ENCODE measurements at places on chromosomes 2 and 18. TPM values are rescaled to one million over a fixed set of nuclear protein-coding genes. Genes with fewer than 3 reads are reported as not detected.

Gene R3HDM1
- 64.0 TPM for total RNA-seq

Gene TRIM43
- total RNA-seq = not detected

Gene AAMP
- total RNA-seq = 90.2 TPM

Gene GPR55
- total RNA-seq = 0.29 TPM

- H3K36me3 ChIP-seq = no peaks in the 10 kb centered on the region
- H3K4me3 ChIP-seq = no peak overlapping the region
- no peaks in the 10 kb centered on the region for H3K4me1 ChIP-seq
Measured at GRCh38 chr2:149733936-149734685, 146.5 kb upstream of the MMADHC start.

- no peak for DNase-seq
- no peak overlapping the region for H3K27ac ChIP-seq
- peaks cover 5% of the 10 kb centered on the region for H3K27me3 ChIP-seq
- peaks cover 13% of the 10 kb centered on the region for H3K4me1 ChIP-seq
- H3K4me3 ChIP-seq = no peak overlapping the region
Measured at GRCh38 chr2:227592694-227593387, 5.9 kb upstream of the SCYGR2 start.

DNA sequence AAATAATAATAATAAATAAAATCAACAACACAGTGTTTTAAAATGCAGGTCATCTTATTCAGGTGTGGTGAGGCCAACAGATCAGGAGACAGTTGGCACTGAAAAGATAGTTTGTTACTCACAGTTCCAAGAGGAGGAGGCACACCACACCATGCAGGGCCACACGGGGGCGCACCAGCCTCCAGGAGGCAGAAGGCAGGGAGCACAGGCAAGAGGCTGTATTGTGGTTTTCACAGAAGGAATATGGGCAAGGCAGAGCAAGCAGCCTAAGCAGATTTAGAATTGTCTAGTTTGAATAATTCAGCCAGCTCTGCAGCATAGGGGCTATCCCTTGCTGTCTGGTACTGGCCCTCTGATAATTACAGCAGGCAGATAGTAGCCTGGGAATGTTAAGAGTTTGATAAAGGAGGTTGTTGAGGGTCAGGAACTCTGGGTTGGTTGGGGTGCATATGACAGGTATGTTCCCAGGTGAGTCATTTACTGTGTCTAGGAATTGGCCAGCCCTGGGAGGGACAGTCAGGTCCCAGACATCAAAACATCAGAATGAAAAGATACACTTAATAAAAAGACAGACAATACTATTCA is 31.3 kb downstream of the KIAA2012 start:
- no peaks in the 10 kb centered on the region for H3K4me1 ChIP-seq
- H3K4me3 ChIP-seq = no peak overlapping the region
- peaks cover 11% of the 10 kb centered on the region for H3K27me3 ChIP-seq
- H3K27ac ChIP-seq = no peak overlapping the region
- DNase-seq = peak; percentile 8

DNA sequence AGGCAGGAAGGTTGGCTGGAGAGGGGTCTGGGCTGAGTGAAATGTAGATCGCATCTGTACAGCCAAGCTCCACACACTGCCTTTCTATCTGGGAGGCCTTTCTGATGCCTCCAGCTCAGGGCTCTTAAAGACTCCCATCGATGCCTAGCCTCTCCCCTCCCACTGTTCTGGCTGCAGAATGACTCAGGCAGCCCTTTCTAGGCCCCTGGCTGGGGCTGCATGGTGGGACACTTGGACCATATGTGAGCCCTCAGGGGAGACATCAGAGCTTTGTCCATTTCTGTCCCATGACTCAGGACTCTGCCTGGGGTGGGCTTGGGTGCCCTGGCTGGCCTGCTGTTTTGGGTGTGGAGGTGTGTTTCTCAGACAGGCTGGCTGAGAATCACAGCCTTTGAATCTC is 101.3 kb downstream of the CELF4 start:
- peaks cover 4% of the 10 kb centered on the region for H3K27me3 ChIP-seq
- no peak overlapping the region for H3K4me3 ChIP-seq
- H3K36me3 ChIP-seq = no peaks in the 10 kb centered on the region
- no peak overlapping the region for H3K27ac ChIP-seq

DNA sequence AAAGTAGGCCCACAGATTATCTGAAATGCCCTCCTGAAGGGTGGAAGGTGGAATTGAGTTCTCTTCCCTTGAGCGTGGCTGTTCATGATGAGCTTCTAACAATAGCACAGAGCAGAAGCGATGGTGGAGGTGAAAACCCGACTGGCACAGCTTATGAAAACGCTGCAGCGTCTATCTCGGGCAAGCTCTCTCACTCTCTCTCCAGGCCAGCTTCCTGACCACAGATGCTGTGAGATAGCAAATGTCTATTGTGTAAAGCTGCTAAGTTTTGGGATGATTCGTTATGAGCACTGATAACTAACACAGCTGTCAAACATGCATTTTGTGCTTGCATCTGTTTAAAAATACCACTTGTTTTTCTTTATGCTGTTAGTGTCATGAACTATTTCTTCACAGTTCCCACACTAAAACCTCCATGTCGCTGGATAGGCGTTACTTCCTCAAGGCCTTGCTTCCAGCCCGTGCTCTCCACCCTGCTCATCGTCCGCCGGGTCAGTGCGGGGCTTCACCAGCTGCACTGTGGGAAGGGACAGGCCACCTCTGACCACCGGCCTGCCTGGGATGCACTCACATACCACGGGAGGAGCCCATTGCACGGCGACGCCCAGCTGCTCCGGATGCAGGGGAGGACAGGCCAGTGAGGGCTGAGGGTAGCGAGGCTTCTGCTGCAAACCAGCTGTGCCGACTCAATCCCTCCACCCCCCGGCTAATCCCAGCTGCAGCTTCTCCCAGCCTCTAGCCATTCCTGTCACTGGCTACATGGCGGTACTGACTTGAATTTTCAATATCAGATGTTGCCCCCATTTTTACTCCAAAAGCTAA is 60.0 kb upstream of the OTOS start:
- no peak for DNase-seq
- H3K27me3 ChIP-seq = peaks cover 4% of the 10 kb centered on the region
- no peak overlapping the region for H3K27ac ChIP-seq

DNA sequence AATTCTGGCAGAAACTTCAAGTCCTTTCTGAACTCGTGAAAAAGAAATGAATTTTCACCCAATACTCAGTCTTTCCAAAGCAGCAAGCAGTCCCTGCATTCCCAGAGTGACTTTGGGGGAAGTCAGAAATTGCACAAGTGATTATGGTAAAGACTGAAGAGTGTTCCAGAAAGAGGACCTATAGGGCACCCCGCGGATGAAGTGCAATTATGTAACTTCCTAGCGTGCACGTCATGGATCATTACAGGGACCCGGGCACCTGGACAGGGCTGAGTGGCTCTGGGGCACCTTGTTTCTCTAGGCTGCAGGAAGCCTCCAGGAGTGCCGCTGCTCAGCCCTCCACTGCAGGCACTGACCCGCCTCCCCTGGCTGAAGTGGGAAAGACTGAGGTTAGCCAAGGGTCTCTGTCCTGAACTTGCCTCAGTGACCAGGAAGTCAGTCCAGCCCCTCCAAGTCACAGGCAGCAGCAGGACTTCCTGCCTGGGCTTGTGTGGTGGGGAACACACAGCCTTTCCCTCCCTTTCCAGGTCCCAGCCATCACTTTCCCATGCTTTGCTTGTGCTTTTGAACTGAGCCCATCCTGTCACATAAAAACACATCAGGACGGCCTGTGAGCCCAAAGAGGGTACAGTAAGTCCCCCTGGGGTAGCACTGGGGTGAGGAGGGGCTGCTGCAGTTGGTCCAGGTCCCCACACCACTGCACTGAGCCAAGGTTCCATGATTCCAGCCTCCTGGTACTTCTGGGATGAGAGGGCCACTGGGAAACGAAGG is 19.8 kb downstream of the TMEM185B start:
- peaks cover 8% of the 10 kb centered on the region for H3K4me1 ChIP-seq
- H3K27me3 ChIP-seq = peaks cover 4% of the 10 kb centered on the region
- H3K27ac ChIP-seq = no peak overlapping the region
- no peak overlapping the region for H3K4me3 ChIP-seq
- DNase-seq = no peak
- peaks cover 2% of the 10 kb centered on the region for H3K36me3 ChIP-seq

GRCh38 chr2:44250376-44250775 is 24.9 kb upstream of the SLC3A1 start:
- DNase-seq = no peak
- no peak overlapping the region for H3K4me3 ChIP-seq
- H3K4me1 ChIP-seq = no peaks in the 10 kb centered on the region

DNA sequence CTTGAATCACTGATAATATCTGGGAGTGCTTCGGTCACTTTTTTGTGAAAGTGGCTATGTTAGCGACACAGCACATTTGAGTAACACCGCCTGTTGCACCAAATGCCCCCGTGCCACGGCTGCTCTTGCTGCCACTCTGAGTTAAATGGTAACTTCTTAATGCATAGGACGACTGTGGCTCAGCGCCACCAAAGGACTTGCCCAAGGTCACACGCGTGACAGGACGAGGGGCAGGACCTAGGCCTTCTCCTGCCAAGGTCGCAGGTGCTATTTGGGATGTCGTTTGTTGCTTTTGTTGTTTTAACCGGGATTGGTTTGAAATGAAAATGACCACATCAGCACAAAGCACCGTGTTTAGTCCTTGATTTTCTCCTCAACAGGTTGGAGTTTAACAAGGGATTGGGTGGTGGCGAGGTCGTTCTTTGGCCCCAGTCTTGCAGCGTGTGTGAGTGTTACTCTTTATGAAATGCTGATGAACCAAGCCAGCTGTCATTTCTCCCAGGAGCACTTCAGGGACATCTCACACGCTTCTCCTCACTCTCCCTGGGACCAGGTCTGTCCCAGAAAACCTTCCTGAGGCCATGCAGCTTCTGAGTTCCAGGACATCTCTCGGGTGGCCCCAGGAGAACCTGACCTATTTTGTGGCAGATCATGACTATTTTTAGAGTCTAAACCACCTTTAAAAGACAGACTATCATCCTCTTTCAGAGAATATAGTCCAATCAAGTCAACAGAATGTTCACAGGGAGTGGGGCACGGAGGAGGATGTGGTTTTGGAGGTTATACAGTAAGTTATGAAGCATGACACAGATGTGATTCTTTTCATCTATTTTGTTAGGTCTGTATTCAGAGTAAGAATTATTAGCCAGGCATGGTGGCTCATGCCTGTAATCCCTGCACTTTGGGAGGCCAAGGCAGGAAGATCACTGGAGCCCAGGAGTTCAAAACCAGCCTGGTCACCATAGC is 49.9 kb downstream of the MTCL1 start:
- H3K27ac ChIP-seq = no peak overlapping the region
- no peak overlapping the region for H3K4me3 ChIP-seq
- peak; percentile 24 for DNase-seq
- peaks cover 21% of the 10 kb centered on the region for H3K27me3 ChIP-seq

- no peaks in the 10 kb centered on the region for H3K27me3 ChIP-seq
- H3K36me3 ChIP-seq = no peaks in the 10 kb centered on the region
- H3K27ac ChIP-seq = no peak overlapping the region
- no peak overlapping the region for H3K4me3 ChIP-seq
- no peak for DNase-seq
Measured at GRCh38 chr18:79567481-79568147, 112.0 kb upstream of the CTDP1 start.

DNA sequence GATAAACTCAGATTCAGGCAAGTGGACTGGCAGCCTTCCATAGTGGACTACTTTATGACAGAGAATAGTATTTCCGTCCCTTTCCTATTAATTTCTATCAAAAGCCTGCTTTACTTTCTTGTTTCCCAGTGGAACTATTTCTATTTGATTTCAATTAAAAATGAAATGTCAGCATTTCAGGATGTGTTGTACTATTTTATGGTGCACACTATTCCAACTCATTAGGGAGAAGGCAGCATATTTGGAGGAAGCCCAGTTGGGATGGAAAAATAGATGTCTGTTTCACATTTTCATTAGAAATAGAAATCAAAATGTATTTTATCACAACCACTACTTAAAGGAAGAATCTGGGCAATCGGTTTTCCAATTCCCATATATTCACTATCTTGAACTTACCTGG is 37.9 kb upstream of the TCF4 start:
- H3K36me3 ChIP-seq = no peaks in the 10 kb centered on the region
- H3K27me3 ChIP-seq = no peaks in the 10 kb centered on the region
- no peak overlapping the region for H3K27ac ChIP-seq
- no peak for DNase-seq

DNA sequence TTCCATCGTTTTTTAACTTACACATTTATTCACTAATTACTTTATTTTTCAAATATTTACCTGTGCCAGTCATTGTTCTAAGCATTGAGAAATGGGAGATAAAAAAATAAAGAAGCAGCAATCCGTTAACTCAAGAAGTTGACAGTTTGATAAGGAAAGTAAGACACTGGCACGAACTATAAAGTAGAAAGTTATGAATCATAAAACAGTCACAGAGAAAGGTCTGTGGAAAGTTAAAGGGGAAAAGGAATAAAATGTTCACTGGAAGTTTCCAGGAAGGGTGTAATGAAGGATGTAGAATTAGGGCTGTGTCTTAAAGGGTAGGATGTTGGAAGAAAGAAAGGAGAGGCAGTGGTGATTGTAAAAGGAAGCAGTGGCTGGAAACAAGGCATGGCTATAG is 118.9 kb downstream of the RDH14 start:
- H3K4me3 ChIP-seq = no peak overlapping the region
- H3K4me1 ChIP-seq = no peaks in the 10 kb centered on the region
- H3K27ac ChIP-seq = no peak overlapping the region
- DNase-seq = no peak

DNA sequence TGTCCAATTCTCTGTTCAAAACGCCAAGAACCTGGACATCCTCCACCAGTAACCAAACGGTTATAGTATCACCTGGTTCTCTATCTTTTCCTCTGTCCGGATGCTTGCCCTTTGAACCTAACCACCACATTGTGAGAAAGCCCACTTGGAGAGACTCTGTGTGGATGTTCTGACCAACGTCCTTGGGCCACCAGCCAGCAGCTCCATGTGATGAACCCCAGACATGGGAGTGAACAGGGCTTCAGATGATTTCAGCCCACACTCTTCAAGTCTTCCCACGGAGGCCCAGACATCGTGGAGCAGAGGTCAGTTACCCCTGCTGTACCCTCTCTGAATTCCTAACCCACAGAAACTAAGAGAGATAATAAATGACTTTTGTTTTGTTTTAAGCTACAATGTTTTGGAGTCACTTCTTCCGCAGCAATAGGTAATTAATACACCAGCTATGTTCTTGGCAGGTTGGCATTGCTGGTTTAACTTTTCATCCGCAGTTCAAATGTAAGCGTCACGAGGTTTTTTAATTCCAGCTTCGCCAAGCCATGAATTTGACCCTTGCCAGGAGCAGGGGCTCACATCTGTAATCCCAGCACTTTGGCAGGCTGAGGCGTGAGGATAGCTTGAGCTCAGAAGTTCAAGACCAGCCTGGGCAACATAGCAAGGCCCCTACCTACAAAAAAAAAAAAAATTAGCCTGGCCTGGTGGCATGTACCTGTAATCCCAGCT is 36.1 kb upstream of the ZNF532 start:
- H3K4me1 ChIP-seq = no peaks in the 10 kb centered on the region
- H3K27ac ChIP-seq = no peak overlapping the region
- H3K27me3 ChIP-seq = peaks cover 11% of the 10 kb centered on the region

DNA sequence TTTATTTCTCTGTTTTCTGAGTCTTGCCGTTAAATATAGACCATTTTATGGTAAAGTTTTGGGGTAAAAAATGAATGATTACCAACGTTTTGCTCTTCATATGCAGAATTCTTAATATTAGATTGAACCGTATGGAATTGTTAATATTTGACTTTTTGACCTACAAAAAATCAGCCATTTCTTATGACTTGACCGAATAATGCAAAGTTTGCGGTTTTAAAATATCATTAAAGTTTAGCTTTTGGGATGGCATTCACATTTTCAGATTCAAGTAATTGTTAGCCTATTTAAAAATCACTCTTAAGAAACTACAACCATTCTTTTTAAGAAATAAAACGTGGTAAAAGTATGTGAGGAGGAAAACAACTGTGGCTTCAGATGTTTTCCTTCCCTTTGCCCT is 138.0 kb downstream of the HAUS1 start:
- no peak overlapping the region for H3K4me3 ChIP-seq
- no peak overlapping the region for H3K27ac ChIP-seq
- no peaks in the 10 kb centered on the region for H3K27me3 ChIP-seq
- peaks cover 15% of the 10 kb centered on the region for H3K4me1 ChIP-seq
- peaks cover 18% of the 10 kb centered on the region for H3K36me3 ChIP-seq

Data from activated T-helper 1 cell treated with anti-CD3 and anti-CD28 coated beads, Interleukin-12 subunit alpha, Interleukin-12 subunit beta, Interleukin-2, Interleukin-4 antibody, amounts not matched to agents 30 ng/mL and 10 ng/mL and 1 ng/mL, durations not matched to agents 14 hours and 24 hours and 36 hours (primary cell).